ENCODE measurements at places on chromosomes 11 and 22.

DNA sequence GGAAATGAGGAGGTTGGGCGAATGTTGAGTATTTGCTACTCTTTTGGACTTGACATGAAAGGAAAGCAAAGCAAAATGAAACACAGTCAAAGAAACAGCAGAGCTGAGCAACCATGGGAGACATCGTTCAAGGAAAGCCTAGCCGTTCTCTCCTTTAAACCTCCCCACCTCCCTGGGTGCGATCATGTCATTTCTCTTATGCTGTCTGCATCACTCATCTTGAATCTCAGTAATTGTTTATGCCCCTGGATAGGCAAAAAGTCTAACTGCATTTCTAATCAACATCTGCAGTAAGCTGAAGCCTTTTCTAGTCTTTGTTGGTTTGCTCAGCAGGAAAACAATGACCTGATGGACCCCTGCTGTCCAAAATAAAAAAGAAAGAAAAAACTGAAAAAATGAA lies 107.0 kb downstream of the MSANTD4 start:
- no peak for DNase-seq

DNA sequence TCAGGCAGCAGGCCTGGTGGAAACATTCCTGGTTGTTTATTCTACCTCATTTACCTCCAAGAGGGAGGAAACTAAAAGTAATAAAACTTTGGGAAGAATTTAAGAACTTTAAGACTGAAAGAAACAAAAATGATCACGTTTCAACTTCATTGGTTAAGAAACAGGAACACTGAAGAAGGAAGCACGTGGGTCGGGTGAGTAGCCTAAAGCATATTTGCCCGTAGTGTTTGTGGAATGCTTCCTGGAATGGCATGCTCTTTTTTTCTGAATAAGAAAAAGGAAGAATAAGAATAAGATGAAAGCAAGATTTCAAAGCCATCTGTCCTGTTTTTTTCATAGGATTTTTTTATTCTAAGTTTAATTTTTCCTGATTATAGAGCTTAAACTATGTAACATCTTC lies 83.1 kb downstream of the WNT11 start:
- DNase-seq = peak; percentile 76

- no peak for DNase-seq
These were observed 37.3 kb downstream of the PARVG start for GRCh38 chr22:44218071-44218470.

DNA sequence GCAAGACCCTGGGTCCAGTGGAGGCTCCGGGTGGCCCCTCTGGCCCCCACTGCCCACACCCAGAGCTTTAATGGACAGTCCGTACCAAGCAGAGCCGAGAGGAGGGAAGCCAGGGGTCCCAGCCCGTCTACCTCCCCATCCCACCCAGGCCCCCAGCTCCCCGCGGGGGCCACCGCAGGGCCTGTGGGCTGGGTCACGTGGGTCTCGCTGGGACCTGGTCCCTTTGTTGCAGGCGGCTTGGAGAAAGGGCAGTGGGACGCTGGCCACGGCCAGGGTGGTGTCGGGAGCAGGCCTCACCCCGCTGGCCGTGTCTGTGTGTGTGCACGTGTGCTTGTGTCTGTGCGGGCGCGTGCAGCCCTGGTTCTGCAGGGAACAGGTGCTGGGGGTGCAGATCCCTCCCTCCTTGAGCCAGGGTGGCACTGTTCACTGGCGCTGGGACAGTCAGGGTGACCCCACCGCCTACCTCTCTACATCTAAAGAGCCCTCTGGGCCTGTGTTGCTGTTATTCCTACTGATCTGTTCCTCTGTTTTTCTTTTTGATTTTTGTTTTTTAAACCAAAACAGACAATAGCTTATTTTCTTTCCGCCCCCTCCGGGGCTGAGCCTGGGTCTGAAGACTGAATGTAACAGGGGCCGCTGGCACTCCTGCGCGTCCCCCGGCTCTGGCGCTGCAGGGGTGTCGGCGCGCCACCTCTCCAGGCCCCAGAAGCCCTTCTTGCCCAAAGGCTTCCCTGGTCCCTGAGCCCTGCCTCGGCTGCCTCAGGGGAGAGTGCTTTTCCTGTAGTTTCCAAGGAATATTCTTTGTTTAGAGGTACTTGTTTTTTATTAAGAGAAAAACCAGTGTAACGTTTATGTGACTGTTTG lies 20.1 kb upstream of the TMEM191C start:
- DNase-seq = no peak

GRCh38 chr22:39664485-39665200 lies 94.1 kb downstream of the CACNA1I start:
- DNase-seq = no peak

DNA sequence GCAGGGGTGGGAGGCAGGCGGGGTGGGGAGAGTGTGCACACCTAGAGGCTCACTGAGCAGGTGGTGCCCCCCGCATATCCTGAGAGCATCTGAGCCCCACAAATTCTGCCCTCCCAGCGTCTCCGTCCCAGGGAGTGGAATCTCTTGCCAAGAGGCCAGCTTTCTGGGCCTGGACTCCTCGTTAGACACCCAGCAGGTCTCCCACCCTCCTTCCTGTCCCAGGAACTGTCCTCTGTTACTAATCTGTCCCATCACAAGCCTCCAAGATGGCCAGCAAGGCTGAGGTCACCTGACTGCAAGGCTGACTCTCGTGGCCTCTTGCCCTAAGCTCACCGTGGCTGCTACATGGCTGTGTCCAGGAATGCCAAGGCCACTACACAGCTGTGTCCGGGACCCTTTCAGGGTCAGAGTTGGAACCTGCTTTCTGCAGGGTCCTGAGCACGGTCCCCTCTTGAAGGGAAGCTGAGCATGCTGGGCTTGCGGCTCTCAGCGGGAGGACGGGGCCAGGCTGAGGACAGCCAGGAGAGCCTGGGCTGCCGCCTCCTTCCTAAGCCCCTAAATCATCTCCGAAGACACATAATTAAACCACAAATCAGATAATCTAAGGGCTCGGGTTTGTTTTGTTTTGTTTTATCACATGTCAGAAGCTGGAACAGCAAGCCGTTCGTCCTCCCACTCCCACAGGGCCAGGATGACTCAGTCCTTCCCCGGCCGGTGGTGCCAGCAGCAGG lies 1327.3 kb downstream of the TBC1D22A start:
- DNase-seq = peak; percentile 55

DNA sequence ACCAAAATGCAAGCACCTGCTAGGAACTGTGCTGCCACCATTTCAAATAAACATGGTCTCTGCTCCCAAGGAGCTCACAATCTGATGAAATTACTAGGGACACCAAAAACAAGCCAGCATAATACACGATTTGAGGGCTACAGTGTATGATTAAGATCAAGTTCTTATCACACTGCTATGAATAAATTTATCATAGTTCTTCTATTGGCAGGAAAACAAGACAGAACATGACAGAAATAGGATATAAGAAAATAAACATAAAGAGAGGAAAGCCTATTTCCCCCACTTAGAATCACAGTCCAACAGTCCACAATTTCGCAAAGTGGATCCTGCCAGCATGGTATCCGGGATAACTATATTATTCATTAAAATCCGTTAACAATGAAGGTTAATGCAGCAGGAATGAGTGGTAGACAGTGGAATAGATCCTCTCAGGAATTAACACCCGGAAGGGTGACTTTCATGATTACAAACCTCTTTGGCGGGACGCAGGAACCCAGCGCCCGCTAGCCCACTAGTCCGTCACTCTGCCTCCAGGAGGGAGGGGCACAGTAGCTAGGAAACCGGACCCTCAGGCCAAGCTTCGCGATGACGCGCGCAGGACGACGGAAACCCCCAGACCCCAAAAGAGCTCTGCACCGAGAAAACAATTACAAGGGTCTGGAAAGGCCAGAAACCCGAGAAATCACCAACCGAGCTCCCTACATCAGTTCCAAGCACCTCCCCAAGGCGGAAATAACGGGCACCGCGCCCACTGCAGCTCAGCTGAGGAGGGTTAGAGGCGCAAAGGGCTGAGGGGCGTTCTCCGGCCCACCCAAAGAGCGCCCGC lies 607 bp downstream of the CCDC82 start:
- peak; percentile 56 for DNase-seq

GRCh38 chr11:116721988-116722387 lies 50.8 kb downstream of the BUD13 start:
- no peak for DNase-seq

DNA sequence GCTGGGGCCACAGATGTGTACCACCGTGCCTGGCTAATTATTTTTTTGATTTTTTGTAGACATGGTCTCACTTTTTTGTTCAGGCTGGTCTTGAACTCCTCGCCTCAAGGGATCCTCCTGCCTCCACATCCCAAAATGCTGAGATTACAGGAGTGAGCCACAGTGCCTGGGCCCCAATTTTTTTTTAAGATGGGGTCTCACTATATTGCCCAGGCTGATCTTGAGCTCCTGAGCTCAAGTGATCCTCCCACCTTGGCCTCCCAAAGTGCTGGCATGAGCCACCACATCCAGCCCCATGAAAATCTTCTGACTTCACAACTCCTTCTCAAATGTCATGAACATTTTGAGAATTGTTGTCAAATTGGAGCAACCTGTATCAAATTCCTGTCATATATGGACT lies 2.3 kb upstream of the ANKRD54 start:
- no peak for DNase-seq

- peak; percentile 72 for DNase-seq
These were observed 39.9 kb downstream of the MAML2 start for GRCh38 chr11:96303064-96303463.

DNA sequence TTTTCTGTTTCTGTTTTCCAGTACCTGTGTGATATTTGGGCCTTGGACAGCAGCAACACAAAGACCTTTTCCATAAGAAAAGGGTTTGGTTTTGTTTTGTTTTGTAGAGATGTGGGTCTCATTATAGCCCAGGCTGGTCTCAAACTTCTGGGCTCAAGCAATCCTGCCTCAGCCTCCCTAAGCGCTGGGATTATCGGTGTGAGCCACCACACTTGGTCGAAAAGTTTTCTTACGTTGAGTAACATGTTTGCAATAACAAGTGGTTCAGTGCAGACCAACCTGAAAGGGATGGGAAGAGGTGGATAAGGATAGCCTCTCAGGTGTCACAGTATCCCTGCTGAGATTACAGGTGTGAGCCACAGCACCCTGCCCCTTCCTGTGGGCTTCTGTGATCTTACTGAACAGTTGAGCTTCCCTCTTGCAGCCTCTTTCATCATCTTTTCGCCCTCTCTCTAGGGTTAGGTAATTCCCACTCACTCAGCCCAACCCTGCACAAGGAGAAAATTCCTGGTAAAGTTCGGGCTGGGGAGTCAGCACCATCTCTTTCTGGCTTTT lies 3.5 kb upstream of the MRPL48 start:
- DNase-seq = peak; percentile 24

- peak; percentile 26 for DNase-seq
These were observed 6.6 kb downstream of the RTL6 start for GRCh38 chr22:44491269-44492035.

DNA sequence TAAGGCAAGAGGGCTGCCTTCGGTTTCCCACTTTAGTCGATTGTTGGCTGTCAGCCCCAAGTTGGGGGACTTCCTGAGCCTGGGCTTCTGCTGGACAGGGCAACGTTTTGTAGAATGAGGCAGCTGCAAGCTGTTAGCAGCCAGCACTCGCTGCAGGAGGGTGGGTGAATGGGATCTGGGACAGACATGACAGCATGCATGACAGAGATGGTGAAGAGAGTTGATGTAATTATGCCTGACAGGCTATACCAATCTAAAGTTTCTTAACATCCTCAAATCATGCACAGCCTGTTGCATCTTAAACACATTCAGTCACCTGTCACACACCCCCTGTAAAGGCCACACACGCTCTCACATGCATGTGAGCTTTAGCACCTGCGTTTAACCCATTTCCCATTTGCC lies 49.2 kb downstream of the CWC15 start:
- DNase-seq = no peak

DNA sequence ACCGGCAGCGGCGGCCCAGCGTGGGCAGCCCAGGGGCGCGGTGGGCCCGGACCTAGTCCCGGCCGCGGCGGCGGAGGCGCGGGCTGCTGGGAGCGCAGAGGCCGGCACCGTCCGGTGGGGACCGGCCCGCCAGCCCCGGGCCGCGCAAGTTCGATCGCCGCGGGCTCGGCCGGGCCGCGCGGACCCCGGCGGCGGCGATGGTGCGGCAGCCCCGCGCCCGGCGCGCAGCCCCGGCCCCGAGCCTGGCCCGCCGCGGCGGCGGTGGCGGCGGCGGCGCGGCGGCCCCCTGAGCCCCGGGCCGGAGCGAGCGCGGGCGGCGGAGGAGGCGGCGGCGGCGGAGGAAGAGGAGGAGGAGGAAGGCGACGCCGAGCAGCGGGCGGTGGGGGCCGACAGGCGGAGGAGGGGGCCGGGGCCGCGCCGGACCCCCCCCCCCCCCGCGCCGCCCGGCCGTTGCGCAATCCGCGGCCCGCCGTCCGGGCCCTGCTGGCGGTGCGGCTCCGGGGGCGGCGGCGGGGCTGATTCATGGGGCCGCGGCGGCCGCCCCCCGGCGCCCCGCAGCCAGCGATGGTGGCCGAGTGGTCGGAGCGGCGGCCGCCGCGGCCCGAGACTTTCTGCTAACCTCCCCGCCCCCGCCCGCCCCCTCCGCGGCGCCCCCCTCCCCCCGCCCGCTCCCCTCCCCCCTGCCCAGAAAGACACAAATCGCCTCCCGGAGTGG lies 1251.9 kb downstream of the BRD1 start:
- no peak for DNase-seq

All from suppressor macrophage (primary cell).